ENCODE measurements at places on chromosomes 16 and 17.
A peak's percentile ranks its signal among the peaks of the same experiment; 100 is the strongest.

DNA sequence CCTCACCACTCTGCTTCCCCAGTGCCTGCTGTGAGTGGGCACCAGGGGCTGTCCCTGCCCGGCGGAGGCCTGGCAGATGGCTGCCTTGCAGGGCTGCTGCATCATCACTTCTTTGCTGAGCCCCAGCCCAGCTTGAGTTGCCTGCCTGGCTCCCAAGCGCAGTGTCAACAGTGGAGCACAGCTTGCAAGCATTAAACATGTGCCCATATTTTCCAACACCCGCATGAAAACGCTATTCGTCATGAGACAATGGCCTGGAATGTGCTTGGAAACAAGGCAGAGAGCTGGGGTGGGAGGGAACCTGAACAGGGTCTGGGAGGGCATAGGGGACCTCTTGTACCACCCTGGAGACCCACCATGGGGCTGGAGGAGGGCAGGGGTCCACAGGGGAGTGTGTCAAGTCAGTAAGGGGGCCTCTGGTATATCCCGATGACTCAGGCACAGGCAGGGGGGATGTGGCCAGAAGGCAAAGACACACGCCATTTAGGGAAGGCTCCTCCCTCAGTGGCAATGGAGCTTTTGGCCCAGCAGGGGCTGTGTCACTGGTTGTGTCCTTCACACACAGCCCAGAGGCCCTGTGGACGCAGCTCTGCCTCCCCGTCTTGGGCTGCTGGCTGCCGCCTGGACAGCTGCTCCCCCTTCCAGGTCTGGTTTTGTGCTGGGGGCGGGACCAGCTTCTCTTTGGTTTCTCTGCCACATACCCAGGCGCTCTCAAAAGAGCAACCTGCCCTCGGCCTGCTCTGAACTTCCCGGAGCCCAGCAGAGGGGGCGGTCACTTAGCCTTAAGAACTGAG is 17.4 kb upstream of the MTSS2 start:
- no peak for DNase-seq

DNA sequence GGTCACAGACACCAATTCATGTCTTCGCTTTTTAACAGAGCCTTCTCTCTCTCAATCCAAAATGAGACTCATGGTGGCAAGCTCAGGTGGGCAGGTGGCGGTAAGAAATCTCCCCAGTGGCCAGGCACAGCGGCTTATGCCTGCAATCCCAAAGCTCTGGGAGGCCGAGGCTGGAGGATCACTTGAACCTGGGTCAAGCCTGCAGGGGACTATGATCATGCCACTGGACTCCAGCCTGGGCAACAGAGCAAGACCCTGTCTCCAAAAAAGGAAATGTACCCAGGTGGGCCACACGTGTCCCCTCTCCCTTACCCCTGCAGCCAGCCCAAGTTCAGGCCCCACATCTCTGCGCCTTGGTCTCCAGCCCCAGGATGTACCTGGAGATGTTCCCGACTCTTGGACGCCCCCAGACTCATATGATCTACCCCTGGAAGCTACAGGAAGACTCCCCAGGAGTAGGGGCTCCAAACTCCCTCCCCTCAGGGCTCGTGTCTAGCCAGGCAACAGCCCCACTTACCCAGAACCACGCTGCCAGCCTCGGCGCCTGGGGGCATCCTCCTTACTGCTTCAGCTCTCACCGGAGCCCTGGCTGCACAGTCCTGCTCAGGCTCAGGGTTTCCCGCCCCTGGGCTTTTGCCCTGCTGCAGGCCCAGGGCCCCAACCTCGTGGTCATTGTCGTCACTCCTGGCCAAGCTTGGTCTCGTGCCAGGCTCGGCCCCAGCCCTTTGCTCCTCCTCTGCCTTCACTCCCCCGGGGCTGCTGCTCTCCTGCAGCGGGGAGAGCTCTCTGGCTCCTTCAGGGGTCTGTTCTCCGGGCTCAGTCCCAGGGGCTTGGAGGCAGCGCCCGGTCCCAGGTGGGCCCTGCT is 16.2 kb downstream of the MYLK3 start:
- DNase-seq: no peak

GRCh38 chr16:69150146-69150865 is 17.9 kb downstream of the UTP4 start:
- peak; percentile 48 for DNase-seq

GRCh38 chr17:14304773-14305517 is 4.1 kb downstream of the HS3ST3B1 start:
- DNase-seq: no peak

DNA sequence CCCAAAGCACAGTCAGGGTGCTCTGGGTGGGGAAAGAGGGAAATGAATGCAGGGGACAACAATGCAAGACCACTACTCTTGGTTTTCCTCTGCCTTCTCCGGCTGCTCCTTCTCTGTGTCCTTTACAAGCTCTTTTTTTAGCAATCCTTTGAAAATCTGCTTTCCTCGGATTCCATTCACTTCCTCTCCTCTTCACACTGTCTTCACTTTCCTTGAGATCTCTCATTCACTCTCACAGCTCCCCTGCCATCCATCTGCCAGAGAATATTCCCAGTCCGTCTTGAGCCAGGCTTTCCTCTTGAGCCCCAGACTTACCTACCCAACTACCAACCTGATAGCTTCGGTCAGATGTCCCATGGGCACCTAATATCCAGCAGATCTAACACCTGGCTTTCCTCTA is 11.0 kb upstream of the SPOP start:
- no peak for DNase-seq

DNA sequence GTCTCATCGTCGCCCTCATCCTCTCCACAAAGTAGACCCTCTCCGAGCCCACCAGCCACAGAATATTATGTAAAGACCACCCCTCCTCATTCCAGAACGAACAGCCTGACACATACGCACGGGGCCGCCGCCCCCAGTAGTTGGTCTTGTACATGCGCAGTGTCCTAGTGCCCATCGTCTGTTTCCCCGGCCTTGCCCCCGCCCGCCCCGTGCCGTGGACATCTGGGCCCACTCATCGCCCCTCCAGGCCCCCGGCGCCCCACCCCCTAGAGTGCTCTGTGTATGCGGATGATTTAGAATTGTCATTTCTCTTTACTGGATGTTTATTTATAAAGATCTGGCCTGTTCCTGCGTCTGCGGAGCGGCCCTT is 475 bp upstream of the AMDHD2 start:
- DNase-seq: no peak

DNA sequence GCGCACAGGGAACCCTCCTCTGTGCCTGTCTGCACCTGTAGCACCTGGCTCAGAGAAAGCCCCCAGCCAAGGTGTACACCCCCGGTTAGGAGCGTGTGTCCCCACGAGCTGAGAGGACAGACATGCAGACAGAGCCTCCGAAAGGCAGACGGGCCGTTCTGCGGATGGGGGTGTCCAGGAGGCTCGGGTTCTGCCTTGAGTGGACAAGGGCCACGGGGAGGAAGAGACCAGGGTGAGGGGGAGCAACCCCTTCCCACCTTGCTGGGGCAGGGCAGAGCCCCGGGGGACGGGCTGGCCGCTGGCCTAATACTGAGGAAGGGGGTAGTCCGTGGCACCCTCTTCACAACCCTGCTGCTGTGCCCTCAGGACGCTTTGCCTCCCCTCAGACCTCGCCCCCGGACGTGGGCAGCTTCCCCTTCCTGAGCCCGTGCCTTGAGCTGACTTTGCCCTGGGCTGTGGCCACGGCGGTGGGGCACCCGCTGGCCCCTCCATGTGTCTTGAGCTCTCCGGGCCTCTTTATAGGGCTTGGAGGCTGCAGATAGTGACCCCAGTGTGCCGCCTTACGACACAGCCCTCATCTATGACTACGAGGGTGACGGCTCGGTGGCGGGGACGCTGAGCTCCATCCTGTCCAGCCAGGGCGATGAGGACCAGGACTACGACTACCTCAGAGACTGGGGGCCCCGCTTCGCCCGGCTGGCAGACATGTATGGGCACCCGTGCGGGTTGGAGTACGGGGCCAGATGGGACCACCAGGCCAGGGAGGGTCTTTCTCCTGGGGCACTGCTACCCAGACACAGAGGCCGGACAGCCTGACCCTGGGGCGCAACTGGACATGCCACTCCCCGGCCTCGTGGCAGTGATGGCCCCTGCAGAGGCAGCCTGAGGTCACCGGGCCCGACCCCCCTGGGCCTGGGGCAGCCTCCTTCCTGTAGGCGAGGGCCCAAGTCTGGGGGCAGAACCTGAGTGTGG is 5.7 kb downstream of the SLC22A31 start:
- DNase-seq: no peak

DNA sequence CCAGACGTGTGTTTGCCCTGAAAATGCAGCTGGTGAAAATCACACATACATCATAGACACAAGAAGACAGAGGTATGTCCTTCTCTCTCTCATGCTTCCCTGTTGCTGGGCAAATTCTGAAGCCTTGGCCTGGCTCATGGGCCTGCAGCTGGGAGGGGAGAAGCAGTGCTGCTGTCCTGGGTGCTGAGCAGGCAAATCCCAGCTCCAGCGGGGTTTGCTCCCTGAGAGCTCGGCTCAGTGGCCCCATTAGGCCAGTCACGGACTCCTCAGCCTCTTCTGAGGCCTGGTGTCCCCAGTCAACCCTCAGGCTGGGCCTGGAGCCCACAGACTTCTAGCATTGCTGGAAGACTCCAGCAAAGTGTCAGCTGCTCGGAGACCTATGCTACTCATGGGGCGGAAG is 11.7 kb downstream of the RHBDL3 start:
- no peak for DNase-seq

GRCh38 chr16:67546761-67547422 is 15.4 kb upstream of the CTCF start:
- peak; percentile 65 for DNase-seq

DNA sequence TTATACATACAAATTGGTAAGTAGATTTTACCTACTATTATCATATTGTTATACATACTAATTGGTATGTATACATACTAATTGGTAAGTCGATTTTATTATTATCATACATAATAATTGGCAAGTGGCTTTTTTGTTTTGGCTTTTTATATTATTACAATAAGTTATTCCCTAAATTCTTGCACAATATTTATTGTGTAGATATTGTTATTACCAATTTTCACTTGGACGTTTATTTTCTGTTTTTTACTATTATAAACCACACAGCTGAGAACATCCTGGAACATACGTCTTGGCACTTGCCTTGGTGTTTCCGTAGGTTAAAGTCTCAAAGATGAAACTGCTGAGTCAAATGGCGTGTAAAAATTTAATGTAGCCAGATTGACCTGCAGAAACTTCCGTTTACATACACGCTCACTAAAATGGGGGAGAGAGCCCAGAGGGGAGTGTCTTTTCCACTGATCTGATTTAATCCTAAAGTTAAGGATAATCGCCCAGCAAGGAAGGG is 18.9 kb downstream of the GNGT2 start:
- DNase-seq: no peak

All from T-helper 1 cell (primary cell).